Vagina (tissue), 2 donors: ENCODE measurements at places on chromosomes 16 and 17. TPM values are rescaled to one million over a fixed set of nuclear protein-coding genes. Genes with fewer than 3 reads are reported as not detected.

Gene EFCAB13
- 4.2 TPM for total RNA-seq

DNA sequence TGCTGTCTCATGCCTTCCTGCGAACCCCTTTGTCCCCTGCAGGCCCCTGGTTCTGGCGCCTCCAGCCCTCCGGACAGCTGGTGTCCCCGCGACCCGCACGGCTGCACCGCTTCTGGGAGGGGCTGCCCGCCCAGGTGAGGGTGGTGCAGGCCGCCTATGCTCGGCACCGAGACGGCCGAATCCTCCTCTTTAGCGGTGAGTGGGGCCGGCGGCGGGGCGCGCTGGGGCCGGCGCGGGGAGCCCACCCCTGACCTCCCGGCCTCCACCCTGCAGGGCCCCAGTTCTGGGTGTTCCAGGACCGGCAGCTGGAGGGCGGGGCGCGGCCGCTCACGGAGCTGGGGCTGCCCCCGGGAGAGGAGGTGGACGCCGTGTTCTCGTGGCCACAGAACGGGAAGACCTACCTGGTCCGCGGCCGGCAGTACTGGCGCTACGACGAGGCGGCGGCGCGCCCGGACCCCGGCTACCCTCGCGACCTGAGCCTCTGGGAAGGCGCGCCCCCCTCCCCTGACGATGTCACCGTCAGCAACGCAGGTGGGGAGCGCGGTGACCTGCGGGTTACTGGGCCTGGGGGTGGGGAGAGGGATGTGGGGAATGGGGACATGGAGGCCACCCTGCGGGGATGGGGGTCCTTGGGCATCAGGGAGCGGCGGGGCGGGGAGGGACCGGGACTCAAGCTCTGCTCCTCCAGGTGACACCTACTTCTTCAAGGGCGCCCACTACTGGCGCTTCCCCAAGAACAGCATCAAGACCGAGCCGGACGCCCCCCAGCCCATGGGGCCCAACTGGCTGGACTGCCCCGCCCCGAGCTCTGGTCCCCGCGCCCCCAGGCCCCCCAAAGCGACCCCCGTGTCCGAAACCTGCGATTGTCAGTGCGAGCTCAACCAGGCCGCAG, 7.1 kb upstream of the IL32 start:
- peak overlapping the region; percentile 78 for H3K4me3 ChIP-seq
- no peaks in the 10 kb centered on the region for H3K36me3 ChIP-seq
- H3K27ac ChIP-seq = peak overlapping the region; percentile 76

GRCh38 chr16:49969091-49970030, 55.7 kb upstream of the CNEP1R1 start:
- no peaks in the 10 kb centered on the region for H3K27me3 ChIP-seq
- H3K36me3 ChIP-seq = no peaks in the 10 kb centered on the region
- no peak overlapping the region for H3K4me3 ChIP-seq
- DNase-seq = no peak

GRCh38 chr16:4090351-4090851, 25.8 kb downstream of the ADCY9 start:
- H3K27ac ChIP-seq = no peak overlapping the region
- no peak for DNase-seq
- no peak overlapping the region for H3K4me3 ChIP-seq
- no peaks in the 10 kb centered on the region for H3K27me3 ChIP-seq
- peaks cover 13% of the 10 kb centered on the region for H3K4me1 ChIP-seq

- no peak overlapping the region for H3K27ac ChIP-seq
- H3K36me3 ChIP-seq = no peaks in the 10 kb centered on the region
- peaks cover 36% of the 10 kb centered on the region for H3K4me1 ChIP-seq
- H3K27me3 ChIP-seq = no peaks in the 10 kb centered on the region
- no peak overlapping the region for H3K4me3 ChIP-seq
Measured at GRCh38 chr16:66261826-66262225, 104.7 kb upstream of the CDH5 start.

DNA sequence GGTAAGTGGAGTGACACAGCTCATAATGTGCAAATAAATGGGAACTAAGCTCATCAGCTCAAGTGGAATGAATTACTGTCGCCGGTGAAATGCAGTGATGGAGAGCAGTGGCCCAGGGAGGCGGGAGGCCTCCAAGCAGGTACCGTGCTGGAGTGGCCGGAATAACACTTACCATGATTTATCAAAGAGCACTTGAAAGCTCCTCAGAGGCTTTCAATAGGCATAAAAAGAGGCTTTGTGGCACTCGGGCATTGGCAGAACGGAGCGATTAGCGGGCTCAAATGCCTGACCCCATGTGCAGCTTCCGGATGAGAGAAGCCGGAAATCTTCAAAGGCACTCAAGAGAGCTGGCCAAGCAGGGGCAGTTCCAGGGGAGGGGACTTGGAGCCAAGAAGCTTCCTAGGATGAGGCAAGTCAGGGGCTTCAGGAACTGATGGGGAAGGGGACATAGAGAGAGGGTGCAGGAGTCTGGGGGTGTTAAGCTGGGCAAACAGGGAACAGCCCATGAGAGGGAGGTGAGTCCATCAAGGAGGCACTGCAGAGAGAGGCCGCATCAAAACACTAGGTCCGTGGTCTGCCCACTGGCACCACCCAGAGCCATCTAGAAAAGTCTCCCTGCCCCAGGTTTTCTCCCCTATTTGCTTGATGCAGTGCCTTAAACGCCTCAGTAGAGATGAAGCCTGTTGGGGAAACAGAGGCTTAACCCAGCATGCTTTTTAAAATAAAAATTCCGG, 144.0 kb upstream of the IRX6 start:
- no peaks in the 10 kb centered on the region for H3K4me1 ChIP-seq
- no peak overlapping the region for H3K4me3 ChIP-seq
- H3K27me3 ChIP-seq = no peaks in the 10 kb centered on the region
- DNase-seq = no peak

GRCh38 chr17:68821860-68822696, 133.1 kb downstream of the ABCA8 start:
- H3K4me3 ChIP-seq = no peak overlapping the region
- peaks cover 4% of the 10 kb centered on the region for H3K4me1 ChIP-seq
- no peaks in the 10 kb centered on the region for H3K27me3 ChIP-seq
- no peak for DNase-seq
- no peaks in the 10 kb centered on the region for H3K36me3 ChIP-seq

Gene AOC3
- total RNA-seq = 31.7 TPM

- H3K27me3 ChIP-seq = no peaks in the 10 kb centered on the region
- H3K36me3 ChIP-seq = no peaks in the 10 kb centered on the region
- no peak overlapping the region for H3K27ac ChIP-seq
- DNase-seq = no peak
- no peak overlapping the region for H3K4me3 ChIP-seq
Measured at GRCh38 chr16:58931436-58931835, 197.3 kb upstream of the GOT2 start.

DNA sequence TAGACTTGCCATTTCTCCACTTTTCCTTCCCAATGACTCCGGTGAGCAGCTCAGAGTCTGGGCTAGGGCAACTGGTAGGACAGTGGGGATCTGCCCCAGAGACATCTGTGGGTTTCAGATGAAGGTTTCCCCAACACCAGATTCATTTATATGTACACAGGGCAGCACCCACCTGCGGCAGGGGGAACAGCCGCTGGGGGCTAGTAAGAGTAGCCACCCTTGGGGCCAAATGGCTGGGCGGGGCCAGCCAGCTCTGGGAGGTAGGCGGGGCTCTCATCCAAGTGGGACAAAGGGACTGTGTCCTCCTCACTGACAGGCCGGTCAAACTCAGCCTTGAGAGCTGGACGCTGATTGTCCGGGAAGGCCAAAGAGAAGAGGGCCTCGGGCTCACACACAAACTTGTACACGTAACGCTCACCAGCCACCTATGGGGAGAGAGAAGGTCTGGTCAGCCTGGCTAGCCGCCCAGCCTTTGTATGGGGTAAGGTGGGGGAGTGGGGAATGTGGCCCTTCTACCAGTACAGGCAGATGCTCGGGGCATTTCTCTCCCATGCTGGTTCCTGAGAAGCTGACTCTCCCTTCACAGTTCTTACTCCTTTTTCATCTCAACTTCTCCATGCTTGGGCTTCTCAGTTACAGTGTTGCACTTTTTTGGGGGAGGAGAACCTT, 17.7 kb downstream of the ETV4 start:
- no peaks in the 10 kb centered on the region for H3K27me3 ChIP-seq
- H3K27ac ChIP-seq = no peak overlapping the region
- H3K36me3 ChIP-seq = no peaks in the 10 kb centered on the region
- H3K4me3 ChIP-seq = no peak overlapping the region

DNA sequence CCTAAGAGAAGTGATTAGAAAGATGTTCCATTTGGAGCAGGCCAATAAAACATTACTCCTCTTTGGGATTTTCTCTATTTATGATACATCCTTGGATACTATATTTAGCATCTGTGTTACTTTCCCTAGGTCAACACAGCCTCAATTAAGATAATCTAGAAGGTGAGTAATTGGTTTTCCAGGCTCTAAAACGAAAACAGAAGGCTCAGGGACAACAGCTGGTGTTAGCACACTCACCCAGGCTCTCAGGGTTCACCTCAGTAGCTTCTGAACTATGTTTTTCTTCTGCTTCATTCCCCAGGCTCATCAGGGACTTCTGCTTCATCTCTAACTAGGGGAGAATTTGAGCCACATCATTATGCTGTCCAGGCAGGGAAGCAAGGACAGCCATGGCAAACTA, 76.6 kb downstream of the ZZEF1 start:
- H3K27me3 ChIP-seq = no peaks in the 10 kb centered on the region
- H3K4me1 ChIP-seq = no peaks in the 10 kb centered on the region
- no peak overlapping the region for H3K27ac ChIP-seq
- no peak for DNase-seq

Gene IRX3
- total RNA-seq = 16.5 TPM

DNA sequence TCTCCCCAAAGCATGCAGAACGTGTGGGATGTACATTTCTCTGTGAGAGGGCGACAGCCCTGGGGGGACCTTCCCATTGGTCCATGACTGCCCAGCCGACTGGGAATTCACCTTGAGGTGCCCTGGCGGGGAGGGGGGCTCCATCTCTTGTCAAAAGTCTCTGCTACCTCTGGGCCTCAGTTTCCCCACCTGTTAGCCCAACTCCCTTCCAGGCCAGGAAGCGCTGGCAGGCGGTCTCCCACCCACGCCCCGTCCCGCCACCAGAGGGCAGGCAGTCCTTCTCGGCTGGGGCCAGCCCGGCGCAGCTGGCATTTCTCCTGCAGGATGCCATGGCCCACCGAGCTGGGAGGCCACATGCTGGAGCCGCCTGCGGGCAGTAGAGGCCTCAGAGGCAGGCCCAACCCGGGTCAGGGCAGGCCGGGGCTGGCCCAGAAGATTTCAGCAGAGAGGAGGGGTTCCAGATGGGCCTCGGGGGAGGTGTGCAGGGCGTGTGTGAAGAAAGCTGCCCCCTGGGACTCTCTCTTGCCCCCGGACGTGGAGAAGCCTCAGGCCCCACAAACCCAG, 16.6 kb downstream of the CD7 start:
- no peaks in the 10 kb centered on the region for H3K27me3 ChIP-seq
- no peaks in the 10 kb centered on the region for H3K36me3 ChIP-seq
- H3K4me1 ChIP-seq = peaks cover 46% of the 10 kb centered on the region
- H3K4me3 ChIP-seq = no peak overlapping the region
- H3K27ac ChIP-seq = peak overlapping the region; percentile 9
- no peak for DNase-seq

GRCh38 chr16:56368545-56368944, 56.8 kb downstream of the AMFR start:
- no peak for DNase-seq
- peaks cover 33% of the 10 kb centered on the region for H3K4me1 ChIP-seq
- H3K4me3 ChIP-seq = no peak overlapping the region
- no peaks in the 10 kb centered on the region for H3K27me3 ChIP-seq
- H3K27ac ChIP-seq = no peak overlapping the region
- no peaks in the 10 kb centered on the region for H3K36me3 ChIP-seq

Gene CNTD1
- total RNA-seq = not detected

DNA sequence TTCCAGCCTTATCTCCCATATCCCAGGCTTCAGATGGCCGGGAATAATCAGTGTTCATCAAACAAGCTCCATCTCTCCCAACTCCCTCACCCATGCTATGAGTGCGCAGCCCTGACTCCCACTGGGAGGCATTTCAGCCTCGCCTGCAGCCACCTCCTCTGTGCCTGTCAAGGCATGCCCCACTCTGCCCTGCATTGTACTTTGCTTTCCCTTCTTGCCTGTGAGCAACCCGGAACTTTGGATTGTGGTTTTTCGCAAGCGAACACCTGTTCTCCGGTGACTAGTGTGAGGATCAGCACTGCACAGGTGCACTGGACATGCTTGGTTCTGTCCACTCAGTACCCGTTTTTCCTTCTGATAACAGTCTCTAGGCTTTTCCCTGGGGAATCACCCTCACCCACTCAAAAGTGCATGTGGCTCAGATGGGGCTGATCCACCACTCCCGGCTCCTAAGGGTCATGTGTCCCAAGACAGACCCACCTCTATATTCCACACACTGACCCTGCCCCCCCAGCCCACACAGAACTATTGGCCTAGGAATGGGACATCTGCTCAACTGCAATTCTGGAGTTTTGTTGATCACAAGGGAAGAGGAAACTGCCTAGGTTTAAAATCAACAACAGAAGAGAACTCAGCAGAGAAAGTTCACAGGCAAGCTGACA, 9.1 kb downstream of the CHST6 start:
- H3K36me3 ChIP-seq = no peaks in the 10 kb centered on the region
- H3K27me3 ChIP-seq = no peaks in the 10 kb centered on the region
- H3K27ac ChIP-seq = no peak overlapping the region

Gene CDYL2
- 2.9 TPM for total RNA-seq

Gene RPL19
- total RNA-seq = 2,758 TPM

GRCh38 chr17:55416000-55416399, 5.6 kb downstream of the MMD start:
- H3K27me3 ChIP-seq = no peaks in the 10 kb centered on the region
- H3K36me3 ChIP-seq = peaks cover 4% of the 10 kb centered on the region

- no peaks in the 10 kb centered on the region for H3K36me3 ChIP-seq
- no peak overlapping the region for H3K27ac ChIP-seq
- DNase-seq = no peak
Measured at GRCh38 chr16:48231727-48232492, 12.2 kb upstream of the LONP2 start.
